HCT116 (cell line): ENCODE measurements at places on chromosomes 11 and 22. TPM values are rescaled to one million over a fixed set of nuclear protein-coding genes. Genes with fewer than 3 reads are reported as not detected.
A peak's percentile ranks its signal among the peaks of the same experiment; 100 is the strongest.

Gene MS4A12
- total RNA-seq, result not detected

DNA sequence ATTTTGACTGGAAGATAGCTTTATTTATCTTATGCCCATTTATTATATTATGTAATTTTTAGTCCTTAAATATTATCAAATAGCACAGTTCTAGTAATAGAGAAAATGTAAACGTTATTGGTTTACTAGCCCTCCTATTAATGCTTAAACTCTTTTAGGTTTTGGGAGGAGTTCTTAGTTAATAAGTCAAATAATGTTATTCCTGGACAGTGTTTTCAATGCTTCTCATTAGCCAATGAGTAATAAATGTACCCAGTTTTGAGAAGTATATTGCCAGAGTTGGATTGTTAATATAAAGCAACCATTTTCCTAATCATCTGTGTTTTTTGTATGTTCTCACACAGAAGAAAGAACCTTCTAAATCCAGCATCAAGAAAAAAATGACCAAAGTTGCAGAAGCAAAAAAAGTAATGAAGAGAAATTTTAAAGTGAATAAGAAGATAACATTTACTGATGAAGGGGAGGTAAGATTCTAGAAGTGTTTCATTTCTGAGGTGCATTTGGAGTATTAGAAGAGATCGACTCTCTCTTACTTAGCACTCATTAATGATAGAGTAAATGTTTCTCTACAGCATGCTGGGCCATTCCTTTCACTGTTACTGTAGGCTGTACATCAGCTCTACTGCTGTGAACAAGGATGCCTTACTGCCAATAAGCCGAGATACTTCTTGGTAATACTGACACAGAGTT, 173.4 kb downstream of the DDX10 start:
- H3K27ac ChIP-seq, result no peak overlapping the region
- no peaks in the 10 kb centered on the region for H3K27me3 ChIP-seq
- peaks cover 5% of the 10 kb centered on the region; the same call in 1 of the 2 replicates for H3K4me1 ChIP-seq

DNA sequence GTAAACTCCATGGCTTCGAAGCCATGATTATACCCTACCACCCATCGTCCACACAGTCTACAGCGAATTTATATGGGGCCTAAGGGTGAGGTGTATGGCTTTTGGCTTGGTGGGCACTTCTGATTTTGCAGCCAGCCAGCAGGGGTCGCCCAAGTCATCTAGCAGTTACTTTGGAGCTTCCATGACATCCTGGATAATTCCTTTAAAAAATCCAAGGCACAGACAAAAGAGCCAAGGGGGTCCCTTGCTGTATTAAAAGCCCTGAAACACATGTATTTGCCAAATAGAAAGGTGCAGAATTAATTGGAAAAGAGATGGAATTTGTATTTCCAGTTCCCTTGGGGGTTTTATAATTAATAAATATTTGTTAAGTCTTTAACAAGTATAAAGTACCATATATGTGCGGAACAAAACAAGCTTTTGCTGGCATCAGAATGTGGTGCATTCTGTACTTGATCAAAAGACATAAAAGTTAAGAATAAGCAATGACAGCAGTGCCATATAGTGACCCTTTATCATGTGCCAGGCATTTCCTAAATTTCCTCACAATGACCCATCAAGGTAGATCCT, 132.8 kb upstream of the PITPNB start:
- H3K4me3 ChIP-seq, result no peak overlapping the region
- no peaks in the 10 kb centered on the region for H3K4me1 ChIP-seq
- peaks cover 52% of the 10 kb centered on the region for H3K27me3 ChIP-seq

DNA sequence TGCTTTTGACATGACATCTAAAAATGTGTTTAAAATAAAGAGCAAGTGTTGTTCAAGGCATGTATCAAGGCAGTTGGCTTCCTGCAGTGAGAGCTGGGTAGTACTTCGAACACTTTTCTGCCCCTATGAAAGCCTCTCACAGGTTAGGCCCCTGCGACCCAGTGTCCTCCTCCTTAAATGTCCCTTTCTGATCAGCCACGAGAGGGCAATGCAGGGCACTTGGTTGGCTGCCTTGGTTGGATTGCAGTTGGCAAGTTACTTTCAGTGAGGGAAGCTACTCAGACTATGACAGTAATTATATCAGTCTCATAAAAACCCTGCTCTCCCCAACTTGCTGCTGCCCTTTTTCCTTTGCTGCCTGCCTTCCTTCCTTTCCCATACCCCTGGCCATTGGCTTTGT, 743.8 kb downstream of the NTM start:
- H3K4me1 ChIP-seq, result no peaks in the 10 kb centered on the region
- H3K36me3 ChIP-seq, result no peaks in the 10 kb centered on the region
- H3K27ac ChIP-seq, result no peak overlapping the region
- no peak overlapping the region for H3K4me3 ChIP-seq

DNA sequence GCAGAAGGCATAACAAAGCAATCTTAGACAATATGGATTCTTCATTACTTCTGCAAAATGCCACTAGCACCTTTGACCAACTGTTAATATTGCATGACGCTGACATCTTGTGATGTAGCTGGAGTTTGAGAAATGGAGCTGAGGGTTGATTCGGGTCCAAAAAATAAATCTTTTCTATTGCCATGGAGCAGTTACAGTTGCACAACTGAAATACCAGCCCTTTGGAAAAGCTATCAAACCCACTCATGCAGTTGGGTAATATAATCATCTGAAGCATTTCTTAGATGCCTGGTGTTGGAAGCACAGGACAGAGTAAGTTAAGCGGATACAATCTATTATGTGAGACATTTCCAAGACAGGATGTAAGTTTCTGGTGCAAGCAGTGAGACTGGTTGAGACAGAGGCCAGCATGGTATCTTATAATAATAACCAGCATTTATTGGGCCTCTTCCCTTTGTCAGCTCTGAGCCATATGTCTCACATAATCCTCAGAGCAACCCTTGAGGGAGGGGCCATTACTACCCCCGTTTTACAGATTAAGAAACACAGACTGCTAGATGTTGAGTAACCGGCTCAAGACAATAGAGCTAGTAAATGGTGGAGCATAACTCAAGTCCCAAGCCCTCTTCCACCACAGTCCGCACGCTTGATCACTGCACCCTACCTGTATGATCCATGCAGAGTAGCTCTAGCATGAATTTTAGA, 74.9 kb upstream of the CAPRIN1 start:
- H3K4me1 ChIP-seq, result peaks cover 13% of the 10 kb centered on the region
- no peak for DNase-seq
- H3K4me3 ChIP-seq, result no peak overlapping the region
- no peaks in the 10 kb centered on the region for H3K27me3 ChIP-seq
- no peak overlapping the region for H3K27ac ChIP-seq

Gene TP53I11
- total RNA-seq, result 46.9 TPM

- DNase-seq, result no peak
- no peak overlapping the region for H3K4me3 ChIP-seq
- no peak overlapping the region for H3K27ac ChIP-seq
- no peaks in the 10 kb centered on the region for H3K27me3 ChIP-seq
Measured at GRCh38 chr11:125951731-125952130, 5.9 kb downstream of the VSIG10L2 start.

GRCh38 chr11:7592711-7593110, 78.9 kb downstream of the PPFIBP2 start:
- H3K4me1 ChIP-seq, result peaks cover 6% of the 10 kb centered on the region; the same call in 1 of the 2 replicates
- no peaks in the 10 kb centered on the region for H3K27me3 ChIP-seq
- H3K27ac ChIP-seq, result no peak overlapping the region
- H3K36me3 ChIP-seq, result no peaks in the 10 kb centered on the region
- no peak overlapping the region for H3K4me3 ChIP-seq

Gene CDC42EP2
- 15.4 TPM for total RNA-seq

Gene OR10A2
- total RNA-seq, result not detected

Gene C22orf42
- total RNA-seq, result not detected

GRCh38 chr11:120613264-120614226, 102.0 kb downstream of the GRIK4 start:
- no peak overlapping the region for H3K4me3 ChIP-seq
- no peak overlapping the region for H3K27ac ChIP-seq
- no peak for DNase-seq
- no peaks in the 10 kb centered on the region for H3K36me3 ChIP-seq

Gene SMTNL1
- not detected for total RNA-seq

GRCh38 chr11:8642196-8642841, 40.1 kb downstream of the TRIM66 start:
- H3K4me1 ChIP-seq, result no peaks in the 10 kb centered on the region
- H3K36me3 ChIP-seq, result peaks cover 50% of the 10 kb centered on the region
- DNase-seq, result no peak
- H3K27ac ChIP-seq, result no peak overlapping the region

Gene TUB
- 0.02 TPM for total RNA-seq

Gene GPR83
- 0.39 TPM for total RNA-seq

- H3K27ac ChIP-seq, result peak within 1 kb of the TSS; percentile 99
- H3K27me3 ChIP-seq, result no peaks in the 10 kb centered on the region
- peaks cover 17% of the 10 kb centered on the region for H3K4me1 ChIP-seq
- peak within 1 kb of the TSS; percentile 85 for H3K4me3 ChIP-seq
- peaks cover 53% of the 10 kb centered on the region; the same call in 1 of the 2 replicates for H3K36me3 ChIP-seq
Measured at GRCh38 chr22:39520226-39521105, at the start of gene ATF4. TSS of gene ATF4 (plus strand) at chr22:39520562. CDS start at chr22:39521446, 884 bp downstream.

DNA sequence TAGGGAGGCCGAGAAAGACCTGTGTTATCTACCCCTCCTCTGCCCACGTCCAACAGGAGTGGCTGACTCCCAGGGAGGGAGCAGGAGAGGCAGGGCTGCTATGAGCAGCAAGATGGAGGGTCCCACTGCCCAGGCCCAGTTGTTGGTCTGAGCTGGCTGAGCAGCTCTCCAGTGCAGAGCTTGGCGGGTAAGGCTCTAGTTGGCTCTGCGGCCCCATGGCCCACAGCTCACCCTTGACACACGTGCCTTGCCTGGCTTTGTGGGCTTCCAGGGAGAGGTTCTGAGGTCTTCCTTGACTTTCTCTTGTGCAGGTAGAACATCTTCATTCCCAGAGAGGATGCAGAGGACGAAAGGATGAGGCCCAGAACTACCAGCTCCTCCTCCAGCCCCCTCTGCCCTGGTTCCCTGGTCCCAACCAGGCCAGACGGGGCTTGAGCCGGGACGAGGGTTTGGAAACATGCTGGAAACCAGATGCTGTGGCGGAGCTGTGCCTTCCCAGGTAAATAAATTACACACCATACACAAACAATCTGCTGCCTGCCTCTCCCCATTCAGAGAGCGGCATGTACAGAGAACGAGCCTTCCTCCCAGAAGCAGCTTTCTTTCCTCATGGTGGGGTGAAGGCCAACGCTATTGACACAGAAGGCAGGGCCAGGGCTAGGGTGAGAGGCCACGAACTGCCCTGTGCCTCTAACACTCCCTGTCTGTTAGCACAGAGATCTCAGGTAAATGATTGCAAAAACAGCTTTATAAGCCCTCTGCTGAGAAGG, 48.1 kb downstream of the DSCAML1 start:
- H3K27me3 ChIP-seq, result peaks cover 7% of the 10 kb centered on the region; the same call in 1 of the 2 replicates
- no peaks in the 10 kb centered on the region for H3K4me1 ChIP-seq
- no peak for DNase-seq
- H3K4me3 ChIP-seq, result no peak overlapping the region

Gene SYT9
- total RNA-seq, result not detected

Gene THRSP
- total RNA-seq, result not detected

- H3K27me3 ChIP-seq, result no peaks in the 10 kb centered on the region
- DNase-seq, result no peak
- peaks cover 12% of the 10 kb centered on the region for H3K4me1 ChIP-seq
- H3K36me3 ChIP-seq, result no peaks in the 10 kb centered on the region
Measured at GRCh38 chr22:45101515-45102227, 62.1 kb upstream of the NUP50 start.

DNA sequence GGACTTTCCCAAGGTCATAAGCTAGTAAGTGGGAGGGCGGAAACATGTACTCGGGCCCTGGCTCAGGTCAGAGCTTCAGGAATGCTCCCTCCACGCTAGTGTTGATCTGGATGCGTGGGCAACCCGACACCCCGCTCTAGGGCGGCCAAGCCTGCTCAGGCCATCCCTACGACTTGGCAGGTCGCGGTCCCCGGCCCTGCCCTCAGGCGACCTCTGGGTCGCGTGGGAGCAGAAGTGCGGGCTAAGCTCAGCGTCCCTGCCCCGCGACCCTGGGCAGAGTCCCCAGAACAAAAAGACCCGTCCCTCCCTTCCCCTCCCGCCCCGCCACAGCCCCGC, 781 bp upstream of the TEF start:
- peak overlapping the region; percentile 65 for H3K4me3 ChIP-seq
- peak overlapping the region; percentile 97 for H3K27ac ChIP-seq
- peak; percentile 67 for DNase-seq

DNA sequence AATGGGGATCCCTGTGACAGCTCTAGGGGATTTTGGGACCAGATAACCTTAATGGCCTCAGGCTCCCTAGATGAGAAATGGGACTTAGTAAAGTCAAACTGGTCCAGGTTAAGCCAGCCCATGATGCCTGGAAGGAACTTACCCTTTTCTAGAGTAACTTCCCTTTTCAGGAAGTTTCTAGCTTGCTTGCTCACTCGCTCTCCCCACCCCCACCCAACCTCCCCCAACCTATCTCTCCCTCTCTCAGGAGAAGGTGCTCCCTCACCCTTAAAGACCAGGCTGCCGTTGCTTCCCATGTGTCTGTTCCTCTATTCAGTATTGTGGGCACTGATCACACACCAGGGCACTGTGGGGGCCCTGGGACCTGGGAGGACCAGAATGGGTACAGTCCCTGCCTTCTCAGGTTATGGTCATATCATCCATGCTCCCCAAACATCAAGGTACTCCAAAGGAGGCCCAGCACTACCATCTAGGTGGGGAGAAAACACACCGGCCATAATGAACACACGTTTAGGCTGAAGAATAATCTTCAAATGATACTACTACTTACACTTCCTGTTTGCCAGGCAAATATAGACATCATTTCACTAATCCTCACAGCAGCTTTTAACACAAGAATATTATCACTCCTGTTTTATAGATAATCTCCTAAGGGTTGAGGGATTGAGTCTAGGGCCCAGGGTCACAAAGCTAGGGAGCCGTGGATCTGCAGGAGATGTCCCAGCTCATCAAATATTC, 18.2 kb downstream of the KCNQ1OT1 start:
- H3K4me3 ChIP-seq, result no peak overlapping the region
- no peaks in the 10 kb centered on the region for H3K4me1 ChIP-seq
- H3K27me3 ChIP-seq, result no peaks in the 10 kb centered on the region
- DNase-seq, result no peak
- no peak overlapping the region for H3K27ac ChIP-seq
- H3K36me3 ChIP-seq, result no peaks in the 10 kb centered on the region

DNA sequence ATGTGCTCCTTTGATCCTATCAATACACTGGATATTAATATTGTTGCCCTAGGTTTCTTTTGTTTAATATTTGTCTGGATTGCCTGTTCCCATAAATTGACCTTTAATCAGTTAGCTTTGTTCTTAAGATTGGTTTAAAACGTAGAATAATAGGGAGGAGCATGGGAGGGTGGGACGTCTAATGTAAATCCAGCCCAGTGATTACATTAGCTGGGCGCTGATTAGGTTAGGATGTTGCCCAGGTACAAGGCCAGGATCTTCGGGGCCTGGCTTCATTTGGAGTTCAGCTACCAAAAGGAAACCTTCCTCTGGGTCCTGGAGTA, at the start of gene SRSF8:
Gene SRSF8, plus strand, starts transcription at position 204 of the 323 bp plus-strand sequence. CDS start 308 bp downstream, outside the sequence.
- DNase-seq, result peak; percentile 71
- peak within 1 kb of the TSS; percentile 96 for H3K27ac ChIP-seq
- H3K4me1 ChIP-seq, result peaks cover 14% of the 10 kb centered on the region
- H3K4me3 ChIP-seq, result peak within 1 kb of the TSS; percentile 84
- H3K36me3 ChIP-seq, result no peaks in the 10 kb centered on the region
